ENCODE measurements at places on chromosomes 6 and 20.

DNA sequence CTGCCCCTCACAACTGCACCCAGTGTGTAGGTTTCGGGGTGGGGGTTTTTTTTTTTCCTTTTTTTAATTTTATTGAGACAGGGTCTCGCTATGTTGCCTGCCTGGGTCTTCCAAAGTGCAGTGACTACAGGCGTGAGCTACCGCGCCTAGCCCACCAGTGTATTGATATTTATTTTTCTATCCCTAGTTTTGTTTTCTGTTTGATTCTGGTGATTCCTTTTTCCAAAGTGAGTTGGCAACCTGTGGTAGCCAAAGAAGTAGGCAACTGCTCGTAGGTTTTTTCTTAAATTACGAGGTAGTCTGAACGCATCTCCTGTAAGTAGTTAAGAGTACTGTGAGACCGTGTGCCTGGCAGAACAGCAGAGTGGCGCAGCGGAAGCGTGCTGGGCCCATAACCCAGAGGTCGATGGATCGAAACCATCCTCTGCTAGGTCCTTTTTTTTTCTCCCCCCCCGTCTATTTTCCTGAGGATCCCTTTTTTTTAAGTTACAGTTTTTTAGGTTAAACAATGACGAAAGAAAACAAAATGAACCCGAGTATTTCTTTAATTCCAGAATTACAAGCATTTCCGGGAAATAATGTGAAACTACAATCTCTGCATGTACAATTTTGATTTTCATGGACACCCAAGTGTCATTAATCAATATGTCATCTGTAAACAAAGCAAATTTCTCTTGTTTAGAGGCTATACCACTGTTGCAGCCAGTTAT lies 78.7 kb upstream of the BTN3A2 start:
- DNase-seq, result peak; percentile 74

GRCh38 chr20:39445095-39445494 lies 483.0 kb downstream of the DHX35 start:
- DNase-seq, result no peak

DNA sequence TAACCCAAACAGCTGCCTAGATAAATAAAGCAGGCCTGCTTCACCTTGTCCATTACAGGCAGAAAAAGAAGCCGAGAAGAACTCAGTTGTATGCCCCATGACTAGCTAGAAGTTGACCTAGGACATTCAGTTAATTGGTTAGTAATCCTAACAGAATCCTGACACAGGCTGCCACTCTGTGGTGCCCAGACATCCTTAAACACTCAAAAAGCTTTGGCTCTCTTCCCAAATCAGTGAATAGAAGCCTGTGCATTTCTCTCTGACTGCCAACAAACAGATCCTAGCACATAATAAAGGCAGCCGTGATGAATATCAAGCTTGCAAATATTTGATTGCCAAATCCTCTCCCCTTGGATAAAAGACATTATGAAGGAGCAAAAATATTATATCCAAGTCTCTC lies 519.1 kb upstream of the EYS start:
- no peak for DNase-seq

GRCh38 chr6:169577974-169578373 lies 123.9 kb downstream of the WDR27 start:
- DNase-seq, result no peak

DNA sequence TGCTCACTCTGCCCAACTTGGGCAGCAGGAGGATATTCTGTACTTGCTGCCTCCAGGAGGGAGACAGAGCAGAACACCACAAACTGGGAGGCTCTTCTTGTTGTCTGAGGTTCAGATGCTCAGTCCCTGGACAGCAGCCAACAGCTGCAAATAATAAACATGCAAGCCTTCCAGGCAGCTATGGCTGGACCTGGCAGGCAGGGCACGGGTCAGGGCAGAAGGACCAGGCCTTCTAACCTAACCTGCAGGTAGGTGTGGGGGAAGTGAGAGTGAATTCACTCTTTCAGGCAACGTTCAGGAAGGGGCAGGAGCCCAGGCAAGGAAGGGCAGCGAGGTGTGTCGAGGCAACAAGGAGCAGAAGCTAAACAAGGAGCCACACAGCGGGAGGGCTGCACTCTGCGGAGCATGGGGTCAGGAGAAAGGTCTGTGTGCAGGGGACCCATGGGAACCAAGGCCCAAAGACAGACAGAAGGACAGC lies 31.5 kb downstream of the NINL start:
- no peak for DNase-seq

GRCh38 chr6:43267619-43268354 lies 24.5 kb downstream of the TTBK1 start:
- DNase-seq, result no peak

DNA sequence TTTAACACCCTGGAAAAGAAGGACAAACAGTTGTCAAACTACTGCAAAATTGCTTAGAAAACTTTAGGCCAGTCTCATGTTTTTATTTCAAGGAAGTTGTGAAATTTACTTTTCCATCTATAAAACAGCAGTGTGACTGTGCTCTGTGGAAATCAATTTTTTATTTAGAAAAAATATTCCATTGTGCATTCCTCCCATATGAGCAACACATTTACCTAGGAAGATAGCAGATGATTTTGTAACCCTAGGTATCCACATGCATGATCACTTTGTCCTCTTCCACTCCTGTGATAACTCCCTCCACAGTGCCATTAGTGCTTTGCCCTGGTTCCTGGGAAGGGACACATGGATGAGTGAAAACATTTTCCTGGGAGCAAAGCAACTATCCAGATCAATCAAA lies 70.0 kb upstream of the SHLD1 start:
- no peak for DNase-seq

- no peak for DNase-seq
These were observed 59.7 kb upstream of the SNX9 start for GRCh38 chr6:157763129-157763903.

DNA sequence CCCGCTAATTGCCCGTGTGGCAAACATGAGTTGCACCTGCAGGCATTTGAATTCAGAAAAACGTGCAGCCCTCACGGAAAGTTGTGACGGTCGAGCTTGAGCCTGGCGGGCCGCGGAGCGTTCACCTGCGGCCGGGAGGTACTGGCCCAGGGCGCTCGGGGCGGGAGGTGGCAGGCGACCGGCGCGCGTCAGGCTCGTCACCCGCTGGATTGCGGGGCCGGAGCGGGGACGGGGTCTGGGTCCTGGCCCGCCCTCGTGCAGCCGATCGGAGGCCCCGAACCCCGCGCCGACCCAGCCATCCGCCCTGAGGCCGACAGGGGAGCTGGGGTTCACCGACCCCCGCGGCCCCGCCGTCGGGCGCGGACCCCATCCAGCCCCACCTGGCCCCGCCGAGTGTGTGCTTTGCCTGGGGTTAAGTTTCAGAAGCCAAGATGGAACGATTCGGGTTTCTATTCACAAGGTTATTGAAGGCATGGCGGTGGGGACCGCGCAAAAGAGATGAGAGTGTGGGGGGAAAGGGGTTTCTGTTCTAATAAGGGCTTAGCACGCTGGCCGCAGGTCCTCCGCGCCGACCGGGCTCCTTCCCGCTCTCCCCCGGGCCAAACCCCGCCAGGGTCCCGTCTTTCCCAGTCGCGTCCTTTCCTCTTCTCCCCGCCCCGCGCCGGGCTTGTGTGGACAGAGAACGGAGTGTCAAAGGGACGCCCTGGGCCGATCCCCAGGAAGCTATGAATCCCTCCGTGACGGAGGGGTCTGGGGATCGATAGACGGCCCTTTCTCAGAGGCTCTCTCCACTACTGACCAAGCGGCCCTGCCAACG lies 1.6 kb upstream of the HEY2 start:
- peak; percentile 20 for DNase-seq

DNA sequence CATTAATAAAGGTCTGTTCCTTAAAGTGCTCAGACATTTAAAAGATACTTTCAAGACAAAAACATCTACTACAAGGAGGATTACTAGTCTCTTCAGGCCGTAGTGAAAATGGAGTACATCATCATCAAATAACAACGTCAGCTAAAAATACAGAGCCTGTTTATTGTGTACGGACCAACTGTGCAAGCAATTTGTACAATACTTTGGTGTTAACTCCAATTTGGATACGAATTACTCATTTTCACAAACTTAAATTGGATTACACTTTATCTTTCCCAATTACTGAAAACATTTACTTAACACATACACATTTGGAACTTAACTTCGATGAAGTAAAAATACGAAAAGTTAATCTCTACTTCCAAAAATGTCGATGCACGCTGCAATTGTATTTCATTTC lies 802 bp downstream of the CYP39A1 start:
- DNase-seq, result no peak

- no peak for DNase-seq
These were observed 27.1 kb downstream of the PTGIS start for GRCh38 chr20:49540687-49541435.

DNA sequence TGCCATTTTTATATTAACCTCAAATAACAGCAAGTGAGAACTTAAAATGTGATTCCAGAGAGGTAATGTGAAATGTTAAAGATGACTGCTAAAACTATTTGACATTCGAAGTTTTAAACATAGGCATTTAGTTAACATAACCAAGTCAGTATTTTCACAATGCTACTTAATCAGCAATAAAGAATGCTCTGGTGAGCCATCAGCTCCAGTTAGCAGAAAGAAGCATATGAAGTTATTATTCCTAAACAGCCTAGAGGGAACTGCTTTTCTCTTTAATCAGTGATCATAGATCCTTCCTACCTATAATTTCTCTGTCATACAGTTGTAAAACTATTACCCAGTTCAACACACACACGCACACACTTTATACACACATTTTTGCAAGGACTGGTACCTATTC lies 60.1 kb downstream of the MMS22L start:
- no peak for DNase-seq

DNA sequence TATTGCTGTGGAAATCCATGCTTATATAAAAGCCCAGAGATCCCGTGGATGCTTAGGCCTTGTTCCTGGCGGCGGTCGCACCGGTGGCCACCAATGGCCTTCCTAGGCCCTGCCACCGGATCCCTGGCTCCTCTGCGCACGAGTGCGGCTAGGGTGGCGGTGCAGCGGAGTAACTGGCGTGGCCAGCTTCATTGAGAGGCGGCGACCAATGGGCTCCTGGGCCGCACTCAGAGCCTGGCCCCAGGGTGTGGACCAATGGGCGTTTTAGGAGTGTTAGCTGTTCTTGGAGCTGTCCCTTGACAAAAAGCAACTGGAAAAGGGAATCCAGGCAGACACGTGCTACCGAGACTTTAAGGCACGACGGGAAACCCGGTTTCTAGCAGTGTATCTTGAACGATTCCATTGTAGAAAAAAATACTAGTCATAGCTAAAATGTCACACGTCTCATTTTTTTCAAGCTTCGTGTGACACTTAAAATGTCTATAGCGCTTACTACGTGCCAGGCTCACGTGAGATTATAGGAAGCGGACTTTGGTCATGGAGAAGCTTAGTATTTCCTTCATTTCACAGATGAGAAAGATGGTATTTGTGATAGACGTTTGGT lies 1.7 kb downstream of the AMD1 start:
- DNase-seq, result peak; percentile 71

DNA sequence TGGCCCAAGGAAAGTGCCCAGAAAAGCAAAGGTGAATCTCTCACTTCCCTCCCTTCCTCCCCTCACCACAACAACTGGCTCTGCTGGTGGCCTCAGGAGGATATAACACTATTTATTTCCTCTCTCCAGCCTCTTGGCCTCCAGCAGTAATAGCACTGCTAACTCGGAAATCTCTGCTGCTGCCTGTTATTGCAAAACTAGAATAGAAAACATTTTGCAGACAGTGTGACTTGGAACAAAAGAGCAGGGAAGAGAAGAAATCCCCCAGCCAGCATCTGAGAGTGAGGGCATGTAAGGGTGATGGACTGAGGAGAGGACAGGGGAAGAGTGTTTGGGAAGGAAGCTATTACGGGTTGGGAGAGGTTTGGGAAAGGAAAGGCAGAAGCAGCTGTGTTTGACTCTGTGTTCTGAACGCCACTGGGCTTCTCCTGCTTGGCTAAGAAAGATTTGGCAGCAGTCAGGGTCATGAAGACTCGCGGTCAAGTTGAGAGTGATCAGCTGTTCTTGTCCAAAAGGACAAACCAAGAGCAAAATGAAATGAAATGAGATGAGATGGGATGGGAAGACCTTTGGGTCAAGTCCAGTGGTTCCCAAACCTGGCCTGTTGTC lies 81.0 kb upstream of the SNX9 start:
- no peak for DNase-seq

- no peak for DNase-seq
These were observed 76.2 kb downstream of the SNX5 start for GRCh38 chr20:17892189-17892938.

- no peak for DNase-seq
These were observed 42.8 kb upstream of the LY86 start for GRCh38 chr6:6545616-6546317.

DNA sequence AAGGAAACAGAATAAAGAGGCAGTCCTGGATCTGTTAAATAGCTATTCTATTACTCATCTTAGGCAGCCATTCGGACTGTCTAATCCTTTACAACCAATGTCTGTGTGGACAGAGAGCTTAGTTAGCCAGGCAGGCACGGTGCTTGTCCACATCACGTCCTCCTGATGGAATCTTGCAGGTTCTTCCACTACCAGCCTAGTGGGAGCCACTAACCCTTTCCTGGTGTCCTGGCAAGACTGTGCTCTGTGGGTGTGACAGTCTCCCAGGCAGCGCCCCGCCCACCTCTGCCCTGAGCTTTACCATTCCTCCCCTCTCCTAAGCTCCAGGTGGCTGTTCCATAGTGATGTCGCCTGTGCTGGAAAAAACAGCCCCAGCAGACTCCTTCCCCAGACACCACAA lies 78.3 kb upstream of the CLDN20 start:
- DNase-seq, result no peak

GRCh38 chr20:47396762-47397476 lies 40.4 kb upstream of the ZMYND8 start:
- DNase-seq, result no peak

- DNase-seq, result no peak
These were observed 2.5 kb upstream of the TULP4 start for GRCh38 chr6:158309814-158310213.

GRCh38 chr20:63696306-63696627 lies 185 bp upstream of the TNFRSF6B start:
- DNase-seq, result no peak

DNA sequence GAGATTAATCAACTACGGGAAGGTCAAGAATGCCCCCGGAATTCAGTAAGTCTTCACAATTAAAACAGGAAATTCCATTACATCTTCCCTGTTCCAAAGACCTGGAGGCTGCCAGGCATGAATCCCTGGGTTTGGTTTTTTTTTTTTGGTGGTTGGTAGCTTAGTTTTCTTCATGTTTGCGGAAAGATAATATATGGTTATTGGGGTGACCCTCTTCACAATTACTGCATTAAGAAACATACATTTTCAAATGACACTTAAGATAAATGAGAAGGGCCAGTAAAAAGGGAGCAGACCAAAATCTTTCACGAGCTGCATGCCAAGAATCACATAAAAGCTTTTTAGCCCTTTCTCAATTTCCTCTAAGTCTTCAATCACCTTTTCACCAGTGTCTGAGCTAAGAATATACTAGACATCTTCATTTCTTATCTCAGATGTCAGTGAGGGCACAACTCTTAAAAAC lies 64.0 kb downstream of the KIF13A start:
- DNase-seq, result no peak

GRCh38 chr6:32239462-32239861 lies 15.6 kb upstream of the NOTCH4 start:
- DNase-seq, result no peak

- no peak for DNase-seq
These were observed 346.4 kb downstream of the CDC5L start for GRCh38 chr6:44733868-44734267.

Data from stimulated activated naive CD8-positive, alpha-beta T cell treated with anti-CD3 and anti-CD28 coated beads, Interleukin-15, amount 100 ng/mL, for 72 hours (primary cell).